ENCODE measurements at places on chromosomes 5 and 9. TPM values are rescaled to one million over a fixed set of nuclear protein-coding genes. Genes with fewer than 3 reads are reported as not detected.

The MEGF10 gene
- total RNA-seq = not detected

- peak; percentile 31 for DNase-seq
These were observed 616 bp downstream of the ABL1 start for GRCh38 chr9:130835441-130836298.

- no peak for DNase-seq
These were observed 24.6 kb upstream of the MED10 start for GRCh38 chr5:6402939-6403338.

GRCh38 chr5:52725808-52726207, 61.9 kb upstream of the ITGA1 start:
- DNase-seq = no peak

DNA sequence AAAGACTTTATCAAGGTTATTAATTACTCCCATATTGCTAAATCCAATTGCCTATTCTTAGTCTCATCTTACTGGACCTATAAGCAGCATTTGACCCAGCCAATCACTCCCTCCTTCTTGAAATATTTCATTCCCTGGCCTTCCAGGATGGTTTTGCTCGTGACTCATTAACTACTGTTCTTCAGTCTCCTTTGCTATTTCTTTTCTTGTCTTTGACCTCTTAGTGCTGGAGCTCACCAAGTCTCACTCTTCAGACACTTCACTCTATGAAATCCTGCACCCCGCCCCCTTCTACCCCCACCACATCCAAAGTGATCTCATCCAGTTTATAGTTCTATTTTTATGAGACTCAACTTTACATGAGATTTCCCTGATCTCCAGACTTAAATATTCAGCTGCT, 803.1 kb upstream of the WWC1 start:
- no peak for DNase-seq

GRCh38 chr5:37088009-37088408, 161.2 kb downstream of the CPLANE1 start:
- no peak for DNase-seq

The SLC31A1 gene
- 14.7 TPM for total RNA-seq

The CDC25C gene
- total RNA-seq = 20.2 TPM

GRCh38 chr5:148636353-148636752, 18.0 kb downstream of the HTR4 start:
- DNase-seq = no peak

DNA sequence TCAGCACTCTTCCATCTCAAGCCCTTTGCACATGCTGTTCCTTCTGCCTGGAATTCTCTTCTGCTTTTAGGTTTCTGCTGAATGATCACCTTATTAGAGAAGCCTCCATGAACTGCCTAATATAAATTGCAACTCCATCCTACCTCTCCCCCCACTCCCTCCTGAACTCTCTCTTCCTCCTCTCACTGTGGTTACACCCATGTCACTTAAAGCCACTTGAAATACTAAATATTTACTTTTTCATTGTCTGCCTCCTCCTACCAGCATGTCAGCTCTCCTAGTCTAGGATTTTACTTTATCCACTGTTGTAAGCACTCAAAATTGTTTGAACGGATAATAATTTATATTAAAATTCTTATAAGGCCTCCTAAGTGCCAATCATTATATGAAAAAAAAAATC, 43.8 kb downstream of the ACTL7B start:
- DNase-seq = no peak

- DNase-seq = no peak
These were observed 15.0 kb downstream of the PJA2 start for GRCh38 chr5:109394806-109395205.

DNA sequence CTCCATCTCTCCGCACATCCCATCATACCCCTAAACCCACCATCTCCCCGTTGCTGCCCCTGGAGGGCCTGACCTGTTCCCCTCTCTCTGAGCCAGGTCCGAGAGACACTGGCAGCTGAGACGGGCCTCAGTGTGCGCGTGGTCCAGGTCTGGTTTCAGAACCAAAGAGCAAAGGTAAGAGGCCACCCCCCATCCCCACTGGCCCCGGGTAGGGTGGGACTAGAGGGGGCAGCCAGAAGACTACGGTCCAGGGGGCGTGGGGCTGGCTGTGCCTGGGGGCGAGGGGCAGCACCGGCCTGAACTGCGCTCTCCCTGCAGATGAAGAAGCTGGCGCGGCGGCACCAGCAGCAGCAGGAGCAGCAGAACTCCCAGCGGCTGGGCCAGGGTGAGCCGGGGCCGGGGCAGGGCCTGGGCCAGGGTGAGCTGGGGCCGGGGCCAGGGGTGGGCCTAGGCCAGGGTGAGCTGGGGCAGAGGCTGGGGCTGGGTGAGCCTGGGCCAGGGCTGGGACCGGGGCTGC, 79.8 kb downstream of the LMX1B start:
- DNase-seq = no peak

The MARCOL gene
- total RNA-seq = not detected

GRCh38 chr5:27474395-27474794, 436.0 kb upstream of the CDH9 start:
- no peak for DNase-seq

DNA sequence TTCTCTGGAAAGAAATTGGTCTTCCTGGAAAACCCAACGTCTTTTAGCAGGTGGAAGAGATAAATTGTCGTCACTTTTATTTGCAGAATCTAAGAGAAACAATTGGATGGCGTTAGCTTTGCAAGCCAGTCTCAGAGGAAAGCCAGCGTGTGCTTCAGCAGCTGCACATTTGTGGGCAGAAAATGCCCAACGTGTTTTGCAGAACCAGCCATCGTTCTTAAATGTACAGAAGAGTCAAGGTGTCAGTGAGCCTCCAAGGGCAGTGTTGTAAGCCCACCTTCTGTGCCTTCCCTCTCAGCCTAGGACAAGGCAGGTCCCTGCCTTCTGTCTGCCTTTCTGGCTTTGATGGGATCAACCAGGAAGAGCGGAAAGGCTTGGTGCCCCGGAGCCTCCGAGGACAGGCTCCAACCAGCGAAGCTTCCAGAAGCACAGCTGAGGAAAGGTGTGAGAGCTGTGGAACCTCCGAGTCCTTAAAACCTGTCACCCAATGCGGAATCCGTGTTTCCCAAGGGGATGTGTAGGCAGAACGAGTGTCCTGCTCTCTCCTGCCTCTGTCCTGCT, 116.0 kb upstream of the IRX2 start:
- no peak for DNase-seq
